ENCODE measurements at places on chromosomes 4 and X.
A peak's percentile ranks its signal among the peaks of the same experiment; 100 is the strongest.

GRCh38 chrX:18793601-18794089 lies 86.2 kb downstream of the PPEF1 start:
- no peak for DNase-seq

DNA sequence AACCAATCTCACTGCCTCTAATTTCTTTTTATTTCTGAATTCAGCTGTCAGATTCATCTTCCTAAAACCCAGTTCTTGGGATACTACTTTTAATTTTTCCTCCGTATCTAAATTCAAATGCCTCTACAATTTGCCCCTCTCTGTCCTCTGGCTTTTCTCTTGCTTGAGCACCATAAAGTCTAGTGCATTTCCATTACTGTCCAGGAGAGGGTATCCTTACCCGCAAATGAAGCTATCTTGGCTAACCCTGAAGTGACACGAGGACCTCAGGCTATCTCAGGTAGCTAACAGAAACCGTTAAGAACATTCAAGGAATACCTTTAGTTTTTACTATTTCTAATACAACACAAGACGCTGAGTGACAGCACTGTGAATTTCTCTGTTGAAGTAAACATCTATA lies 49.4 kb upstream of the PRR32 start:
- DNase-seq = no peak

DNA sequence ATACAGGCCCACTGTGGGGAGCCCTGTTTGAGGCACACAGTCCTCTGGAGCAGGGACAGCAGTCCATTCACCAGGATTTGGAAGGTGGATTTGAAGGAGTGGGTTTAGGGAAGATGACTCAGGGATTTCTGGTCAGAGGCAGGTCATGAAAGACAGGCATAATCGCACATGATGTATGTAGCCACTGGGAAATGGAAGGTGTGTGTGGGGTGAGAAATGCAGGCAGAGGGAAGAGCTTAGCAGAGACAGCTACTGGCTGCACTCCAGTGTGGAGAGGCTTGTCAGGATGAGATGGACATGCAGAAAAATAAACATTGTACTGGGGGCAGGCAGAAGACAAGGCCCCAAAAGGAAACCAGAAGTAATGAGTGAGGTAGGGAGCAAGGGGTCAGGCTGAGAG lies 85.2 kb upstream of the STS start:
- DNase-seq = no peak

GRCh38 chrX:45198301-45198700 lies 2.4 kb downstream of the DIPK2B start:
- DNase-seq = no peak

- DNase-seq = no peak
These were observed 10.1 kb upstream of the FGG start for GRCh38 chr4:154622598-154622997.

DNA sequence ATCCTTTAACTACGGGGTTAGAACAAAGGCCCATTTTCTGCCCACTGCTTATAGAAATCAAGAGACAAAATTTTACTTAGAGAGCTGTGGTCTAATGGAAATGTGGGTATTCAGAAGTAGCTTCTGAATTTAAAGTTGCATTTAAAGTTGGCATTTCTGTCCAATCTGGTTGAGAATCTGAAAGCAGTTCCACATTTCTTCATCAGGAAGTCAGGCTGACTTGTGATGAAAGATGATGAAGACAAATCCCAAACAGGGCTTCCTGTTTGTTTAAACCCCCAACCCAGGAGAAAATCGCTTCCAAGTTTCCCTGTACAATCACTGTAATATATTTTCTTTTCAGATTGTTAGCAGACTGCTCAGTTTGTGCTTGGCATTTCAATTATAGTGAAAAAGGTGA lies 345.3 kb downstream of the SPRY1 start:
- DNase-seq = no peak

- DNase-seq = no peak
These were observed 37.7 kb upstream of the SLC16A2 start for GRCh38 chrX:74383611-74384010.

DNA sequence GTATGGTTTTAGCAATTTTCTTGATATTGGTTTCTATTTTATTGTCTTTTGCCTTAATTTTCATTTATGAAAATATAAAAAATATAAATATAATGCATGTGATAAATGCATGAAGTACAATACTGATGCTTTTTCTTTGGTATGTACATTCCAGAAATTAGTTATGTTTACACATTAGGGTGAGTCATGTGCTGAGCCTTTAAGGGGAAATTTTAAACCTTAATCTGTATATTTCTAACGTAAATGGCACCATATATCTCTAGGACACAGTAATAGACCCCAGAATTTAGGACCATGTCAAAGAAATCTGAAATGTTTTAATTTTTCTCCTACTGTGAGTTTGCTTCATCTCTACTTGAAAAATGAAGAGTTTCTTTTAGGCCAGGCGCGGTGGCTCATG lies 117.8 kb upstream of the SPRY1 start:
- DNase-seq = no peak

GRCh38 chr4:128471576-128471975 lies 184.0 kb upstream of the PGRMC2 start:
- no peak for DNase-seq

DNA sequence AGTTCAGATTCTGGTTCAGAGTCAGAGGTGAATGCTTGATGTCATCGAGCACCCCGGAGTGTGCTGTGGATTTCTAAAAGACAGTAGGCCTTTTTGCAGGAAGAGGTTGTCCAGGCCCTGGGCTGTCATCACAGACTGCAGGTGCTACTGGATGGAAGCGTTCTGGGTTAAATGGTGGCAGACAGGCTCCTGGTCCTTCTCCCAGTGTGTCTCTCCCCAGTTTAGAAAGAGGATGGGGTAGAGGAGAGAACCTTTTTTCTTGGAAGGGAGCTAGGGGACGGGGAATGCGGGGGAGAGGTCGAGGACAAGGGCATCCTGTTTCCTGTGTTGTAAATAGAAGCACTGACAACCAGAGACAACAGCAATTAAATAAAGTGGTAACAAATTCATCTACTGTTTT lies 102.3 kb upstream of the NUDT6 start:
- DNase-seq = no peak

DNA sequence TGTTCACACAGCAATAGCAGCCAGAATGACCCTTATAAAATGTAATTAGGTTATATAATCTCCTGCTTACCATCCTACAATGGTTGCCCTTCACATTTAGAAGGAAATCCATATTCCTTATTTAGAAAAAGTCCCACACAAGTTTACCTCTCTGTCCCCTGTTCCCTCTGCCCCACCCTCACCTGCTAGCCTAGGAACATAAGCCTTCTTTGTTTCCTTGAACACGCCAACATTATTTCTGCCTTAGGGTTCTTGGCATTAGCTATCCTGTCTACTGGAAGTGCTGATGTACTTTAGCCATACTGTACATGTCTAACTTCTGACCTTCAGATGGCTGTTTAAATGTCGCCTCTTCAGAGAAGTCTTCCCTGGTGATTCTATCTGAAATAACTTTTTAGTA lies 28.4 kb upstream of the USP53 start:
- no peak for DNase-seq

DNA sequence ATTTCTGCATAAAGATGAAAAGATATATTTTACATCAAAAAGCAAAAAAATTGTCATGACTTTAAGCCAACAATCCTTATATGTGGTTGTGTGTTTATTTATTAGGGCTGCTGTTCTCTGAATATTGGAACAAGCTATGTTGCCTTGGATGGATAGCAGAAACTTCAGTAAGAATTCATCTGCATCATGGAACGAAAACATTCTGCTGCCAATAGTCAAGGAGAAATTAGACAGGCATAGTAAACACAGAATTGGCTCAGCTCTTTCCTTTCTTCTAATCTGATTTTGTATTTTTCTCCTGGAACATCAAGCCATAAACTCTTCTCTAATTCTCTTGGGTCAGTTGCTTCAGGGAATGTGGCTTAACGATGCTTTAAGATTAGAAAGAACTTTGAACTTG lies 1257.0 kb downstream of the NLGN4X start:
- DNase-seq = no peak

DNA sequence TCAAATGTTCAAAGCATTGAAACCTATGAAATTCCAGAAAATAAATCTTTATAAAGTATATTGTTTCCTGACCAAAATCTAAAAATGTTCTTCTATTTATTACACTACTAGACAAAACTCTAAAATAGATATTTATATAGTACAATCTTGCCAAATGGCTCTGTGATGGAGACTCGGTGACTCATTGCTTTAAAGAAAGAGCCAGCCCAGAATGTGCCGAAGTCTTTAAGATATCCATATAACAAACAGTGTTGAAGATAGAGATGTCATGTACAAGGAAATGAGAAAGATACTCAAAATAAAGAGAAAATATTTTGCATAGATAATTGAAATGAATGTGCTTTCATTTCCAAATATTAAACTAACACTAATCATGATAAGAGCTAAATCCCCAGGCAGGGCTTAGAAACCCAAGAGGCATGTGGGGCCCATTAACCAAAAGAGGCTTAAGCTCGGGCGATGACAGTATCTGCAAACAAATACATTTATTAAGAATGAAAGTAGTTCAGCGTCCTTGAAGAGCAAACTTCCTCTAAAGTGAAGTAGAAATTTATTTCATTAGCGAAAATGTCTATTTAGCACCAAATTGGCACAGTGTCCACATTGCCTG lies 102.1 kb upstream of the FAM9B start:
- DNase-seq = no peak

DNA sequence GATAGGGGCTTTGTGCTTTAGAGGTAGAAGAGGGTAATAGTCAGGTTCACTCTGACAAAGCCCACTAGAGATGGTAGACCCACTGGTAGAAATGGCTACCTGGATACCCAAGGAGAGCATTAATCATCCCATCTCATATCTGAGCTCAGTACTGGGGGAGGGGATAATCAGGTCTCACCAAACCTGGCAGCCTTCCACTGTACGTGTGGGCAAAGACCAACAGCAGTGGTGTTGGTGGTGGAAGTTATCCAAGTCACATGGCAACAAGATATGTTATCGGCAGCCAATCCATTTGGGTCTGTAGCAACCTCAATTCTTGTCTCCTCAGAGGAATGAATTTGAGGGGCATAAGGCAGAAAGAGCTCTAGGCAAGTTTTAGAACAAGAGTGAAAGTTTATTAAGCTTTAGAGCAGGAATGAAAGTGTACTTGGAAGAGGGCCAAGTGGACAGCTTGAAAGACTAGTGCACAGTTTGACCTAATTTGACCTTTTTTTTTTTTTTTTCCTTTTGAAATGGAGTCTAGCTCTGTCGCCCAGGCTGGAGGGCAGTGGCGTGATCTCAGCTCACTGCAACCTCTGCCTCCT lies 67.0 kb upstream of the CXCL13 start:
- DNase-seq = no peak

DNA sequence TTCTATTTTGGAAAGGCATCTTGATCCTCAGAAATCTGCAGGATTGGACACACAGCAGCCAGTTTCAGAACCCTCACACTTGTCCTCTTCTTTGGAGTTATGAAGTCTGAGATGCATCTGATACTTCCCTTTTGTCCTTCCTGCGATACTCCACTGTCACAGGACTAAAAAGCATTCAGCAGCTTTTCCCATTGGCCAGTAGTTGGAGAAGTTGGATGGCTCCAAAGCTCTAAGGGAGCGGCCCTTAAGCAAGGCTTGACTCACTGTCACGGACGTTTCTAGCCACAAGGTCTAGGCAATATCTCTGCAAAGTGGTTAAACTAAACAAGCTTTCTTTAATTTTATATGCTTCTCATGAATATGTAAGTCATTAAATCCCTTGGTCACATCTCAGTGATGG lies 417.0 kb downstream of the AFF2 start:
- no peak for DNase-seq

DNA sequence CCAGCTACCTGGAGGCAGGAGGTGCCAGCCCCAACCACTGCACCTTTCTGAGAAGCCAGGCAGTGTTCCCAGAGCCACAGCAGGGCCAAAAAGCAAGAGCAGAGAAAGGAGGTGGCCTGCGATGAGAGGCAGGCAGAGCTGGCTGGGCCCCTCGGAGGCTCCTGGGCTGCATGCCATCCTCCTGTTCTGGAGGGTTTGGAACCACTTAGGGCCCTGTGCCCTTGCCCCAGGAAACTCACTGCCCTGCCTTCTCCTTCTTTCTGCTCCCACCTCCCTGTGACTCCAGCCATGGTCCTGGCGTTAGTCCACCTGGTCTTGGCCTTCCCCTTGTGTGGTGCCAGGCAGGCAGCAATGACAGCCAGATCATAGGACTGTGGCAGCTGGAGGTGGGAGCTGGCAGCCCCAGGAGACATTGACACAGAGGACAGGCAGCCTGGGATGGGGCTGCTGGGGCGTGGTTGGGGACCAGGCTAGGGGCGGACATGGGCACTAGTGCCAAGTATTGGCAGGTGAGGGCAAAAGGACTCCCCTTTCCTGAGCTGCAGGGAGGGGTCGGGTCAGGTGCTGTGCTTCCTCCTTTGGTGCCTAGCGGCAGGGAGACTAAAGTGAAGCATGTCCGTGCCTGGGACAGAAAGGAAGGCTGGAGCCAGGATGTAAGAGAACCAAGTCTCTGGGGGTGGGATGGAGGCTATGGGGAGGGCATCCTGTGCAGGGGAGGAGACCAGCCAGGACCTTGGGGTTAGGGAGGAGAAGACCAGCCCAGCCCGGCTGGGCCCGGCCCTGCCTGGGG lies 1.4 kb downstream of the APLN start:
- no peak for DNase-seq

GRCh38 chrX:1468250-1468772 lies 15.6 kb upstream of the ASMTL start:
- DNase-seq = peak; percentile 70

DNA sequence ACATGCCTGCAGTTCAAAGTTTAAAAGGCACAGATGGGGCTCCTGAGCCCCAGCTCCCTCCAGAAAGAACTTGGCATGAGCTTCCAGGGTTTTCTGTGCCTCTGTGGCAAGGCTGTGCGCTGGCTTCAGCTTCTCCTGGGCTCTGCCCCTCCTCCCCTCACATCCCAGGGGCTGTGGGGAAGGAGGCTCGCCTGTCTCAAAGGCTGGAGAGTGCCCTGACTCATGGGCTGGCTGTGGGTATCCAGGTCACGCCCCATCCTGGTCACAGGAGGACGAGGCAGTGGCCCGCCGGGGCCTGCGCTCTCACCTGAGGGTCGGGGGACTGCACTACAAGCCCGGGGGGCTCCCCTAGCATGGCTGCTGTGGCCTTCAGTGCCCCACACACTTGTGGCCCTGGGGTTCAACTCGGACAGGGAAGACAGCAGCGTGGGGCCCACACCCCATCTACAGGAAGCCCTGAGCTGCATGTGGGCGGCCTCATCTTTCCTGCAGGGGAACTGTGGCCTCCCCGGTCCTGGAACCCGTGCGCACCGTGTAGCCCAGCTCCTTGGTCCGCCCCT lies 17.9 kb downstream of the LRPAP1 start:
- no peak for DNase-seq

GRCh38 chr4:8656185-8656517 lies 63.6 kb downstream of the CPZ start:
- no peak for DNase-seq

DNA sequence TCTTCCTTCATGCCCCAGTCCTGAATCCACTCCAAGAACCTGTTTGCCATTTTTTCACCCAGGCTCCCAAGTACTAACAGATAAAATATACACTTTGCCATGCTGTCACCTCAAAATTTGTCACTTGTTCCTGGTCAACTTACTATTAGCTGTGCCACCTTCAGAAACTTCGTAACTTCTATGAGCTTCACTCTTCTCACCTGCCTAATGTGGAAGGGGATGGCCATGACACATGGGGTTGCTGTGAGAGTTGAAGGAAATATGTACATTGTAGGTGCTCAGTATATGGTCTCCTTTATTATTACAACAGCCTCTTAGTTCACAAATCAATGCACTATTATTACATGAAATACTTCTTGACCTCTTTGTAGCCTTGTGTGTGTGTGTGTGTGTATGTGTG lies 10.4 kb downstream of the TMSB4X start:
- no peak for DNase-seq

Measured in activated CD4-positive, alpha-beta T cell treated with anti-CD3 and anti-CD28 coated beads, Interleukin-2, amount 50 U/mL, for 4 hours (primary cell).